ENCODE measurements at places on chromosomes 5 and 9.

DNA sequence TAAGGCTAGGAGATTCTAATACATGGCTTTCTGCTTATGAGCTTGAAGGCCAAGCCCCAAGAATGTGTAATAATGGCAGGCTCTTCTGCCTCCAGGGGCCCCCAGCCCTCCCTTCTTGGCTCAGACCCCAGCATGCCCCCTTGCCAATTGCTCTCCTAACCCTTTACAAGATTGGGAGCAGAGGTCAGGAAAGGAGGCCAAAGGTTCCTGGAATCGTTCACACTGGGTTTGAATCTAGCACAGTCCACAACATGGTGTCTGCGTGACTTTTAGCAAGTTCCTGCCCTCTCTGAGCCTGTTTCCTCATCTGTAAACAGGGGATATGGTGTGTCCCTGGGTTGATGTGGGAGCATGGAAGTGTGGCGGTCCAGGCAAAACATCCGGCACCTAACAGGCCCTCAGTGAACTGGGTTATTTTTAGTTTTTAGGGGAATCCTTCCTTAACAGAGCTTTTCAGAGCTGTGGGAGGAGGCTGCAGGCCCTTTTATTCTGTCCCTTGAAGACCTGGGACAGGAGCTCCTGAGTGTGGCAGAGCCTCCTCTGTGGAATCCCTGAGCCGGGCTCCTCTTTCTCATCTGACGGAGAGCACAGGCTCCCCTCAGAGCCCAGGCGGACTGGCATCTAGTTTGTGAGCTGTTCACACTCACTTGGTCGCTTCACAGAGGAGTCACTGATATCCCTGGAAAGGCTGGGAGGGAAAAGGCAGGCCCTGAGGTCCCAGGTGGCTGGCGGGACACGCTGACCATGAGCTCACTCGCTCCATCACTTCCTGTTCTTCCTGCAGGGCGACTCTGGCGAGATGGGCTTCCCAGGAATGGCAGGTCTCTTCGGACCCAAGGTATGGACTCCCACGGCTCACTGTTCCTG lies 23.4 kb upstream of the ORM1 start:
- DNase-seq, result no peak

GRCh38 chr9:107980984-107981383 lies 491.4 kb upstream of the KLF4 start:
- no peak for DNase-seq

DNA sequence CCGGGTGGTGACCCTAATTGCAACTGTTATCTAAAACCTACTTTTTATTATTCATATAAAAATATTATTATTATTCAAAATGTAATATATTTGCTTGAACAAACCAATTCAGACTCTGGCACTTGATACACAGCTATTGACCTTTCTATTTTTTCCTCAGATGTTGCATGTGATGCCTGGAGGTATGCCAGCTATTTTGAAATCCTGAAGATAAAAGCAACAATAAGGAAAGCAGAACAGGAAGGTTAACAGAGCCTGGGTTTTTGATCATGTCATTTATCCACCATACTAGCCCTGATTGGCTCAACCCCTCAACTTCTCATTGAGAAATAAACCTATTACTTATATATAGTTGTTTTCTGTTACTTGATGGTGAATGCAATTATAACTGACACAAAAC lies 340.9 kb upstream of the KIF2A start:
- no peak for DNase-seq

GRCh38 chr5:73365990-73366667 lies 82.4 kb downstream of the FOXD1 start:
- DNase-seq, result no peak

- DNase-seq, result no peak
These were observed 217.9 kb downstream of the SREK1 start for GRCh38 chr5:66362046-66362445.

GRCh38 chr9:127218818-127219217 lies 45.8 kb upstream of the GARNL3 start:
- peak; percentile 13 for DNase-seq

- no peak for DNase-seq
These were observed 12.3 kb downstream of the ZSWIM6 start for GRCh38 chr5:61344187-61344944.

DNA sequence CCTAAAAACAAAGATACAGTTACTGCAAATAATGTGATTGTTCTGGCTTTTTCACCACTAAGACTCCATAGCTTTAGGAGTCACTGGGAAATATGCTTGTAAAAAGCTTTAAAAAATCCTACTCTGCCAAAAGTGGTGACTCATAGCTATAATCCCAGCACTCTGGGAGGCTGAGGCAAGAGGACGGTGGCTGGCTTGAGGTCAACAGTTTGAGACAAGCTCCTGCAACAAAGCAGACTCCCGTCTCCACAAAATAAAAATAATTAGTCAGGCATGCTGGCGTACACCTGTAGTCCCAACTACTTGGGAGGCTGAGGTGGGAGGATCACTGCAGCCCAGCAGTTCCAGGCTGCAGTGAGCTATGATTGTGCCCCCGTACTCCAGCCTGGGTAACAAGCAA lies 406.4 kb downstream of the HTR1A start:
- no peak for DNase-seq

- peak; percentile 8 for DNase-seq
These were observed 45.2 kb downstream of the AHRR start for GRCh38 chr5:366541-367357.

Measured in GM13976 (cell line).